ENCODE measurements at places on chromosomes 2 and 18.

GRCh38 chr2:156630579-156631337, 194.6 kb downstream of the GPD2 start:
- no peak for DNase-seq

- no peak for DNase-seq
Measured at GRCh38 chr2:37570773-37571586, 100.5 kb downstream of the CDC42EP3 start.

DNA sequence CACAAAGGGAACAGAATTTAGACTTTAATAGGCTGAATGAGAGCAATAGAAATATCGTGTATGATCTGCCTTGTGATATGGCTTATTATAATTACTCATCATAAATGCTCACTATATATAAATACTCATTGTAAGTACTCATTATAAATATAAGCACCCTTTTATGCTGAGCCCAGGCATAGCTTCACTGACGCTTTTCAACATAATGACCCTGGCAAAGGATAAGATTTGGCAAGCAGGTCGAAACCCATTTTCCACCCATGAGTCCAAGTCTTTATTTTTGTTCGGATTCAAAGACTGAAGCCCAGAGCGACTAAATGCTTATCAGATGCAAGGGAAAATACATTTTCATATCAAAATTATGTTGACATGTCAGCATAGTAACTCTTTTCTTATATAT, 500.4 kb downstream of the SLC4A3 start:
- no peak for DNase-seq

GRCh38 chr2:41869542-41870264, 178.1 kb upstream of the PKDCC start:
- DNase-seq = peak; percentile 49

GRCh38 chr2:177281400-177282180, 17.1 kb upstream of the NFE2L2 start:
- no peak for DNase-seq

DNA sequence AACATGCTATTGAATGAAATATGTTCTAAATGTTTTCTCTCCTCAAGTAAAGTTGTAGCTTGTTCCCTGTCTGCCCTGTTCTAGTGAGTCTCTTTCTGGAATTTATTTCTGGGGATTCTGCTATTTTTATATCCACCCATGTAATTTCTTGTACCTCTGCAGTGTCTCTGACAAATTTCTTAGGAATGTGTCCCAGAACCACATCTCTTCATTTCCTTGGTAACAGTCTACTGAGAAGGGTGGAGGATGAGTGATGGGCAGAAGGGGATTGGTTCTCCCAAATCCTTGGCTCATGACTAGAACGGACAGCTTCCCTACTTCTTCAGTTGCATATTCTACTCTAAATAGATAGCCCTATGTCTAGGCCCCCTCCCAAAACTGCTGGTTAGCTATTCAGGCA, 490.6 kb upstream of the LINC00305 start:
- no peak for DNase-seq

DNA sequence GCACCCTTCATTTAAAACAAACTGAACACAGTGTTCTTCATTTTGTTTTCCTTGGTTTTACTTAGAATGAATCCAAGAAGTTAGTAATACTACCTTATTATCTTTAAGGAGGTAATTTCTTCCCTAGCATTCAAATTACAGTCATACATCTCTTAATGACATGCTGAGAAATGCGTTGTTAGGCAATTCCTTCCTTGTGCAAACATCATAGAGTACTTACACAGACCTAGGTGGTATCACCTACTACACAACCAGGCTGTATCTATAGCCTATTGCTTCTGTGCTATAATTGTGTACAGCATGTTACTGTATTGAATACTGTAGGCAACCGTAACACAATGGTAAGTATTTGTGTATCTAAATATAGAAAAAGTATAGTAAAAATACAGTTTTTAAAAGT, 8.4 kb upstream of the CABYR start:
- DNase-seq = no peak

GRCh38 chr2:101150306-101151145, 656 bp downstream of the TBC1D8 start:
- no peak for DNase-seq

GRCh38 chr2:5845798-5846330, 153.7 kb downstream of the SOX11 start:
- no peak for DNase-seq

DNA sequence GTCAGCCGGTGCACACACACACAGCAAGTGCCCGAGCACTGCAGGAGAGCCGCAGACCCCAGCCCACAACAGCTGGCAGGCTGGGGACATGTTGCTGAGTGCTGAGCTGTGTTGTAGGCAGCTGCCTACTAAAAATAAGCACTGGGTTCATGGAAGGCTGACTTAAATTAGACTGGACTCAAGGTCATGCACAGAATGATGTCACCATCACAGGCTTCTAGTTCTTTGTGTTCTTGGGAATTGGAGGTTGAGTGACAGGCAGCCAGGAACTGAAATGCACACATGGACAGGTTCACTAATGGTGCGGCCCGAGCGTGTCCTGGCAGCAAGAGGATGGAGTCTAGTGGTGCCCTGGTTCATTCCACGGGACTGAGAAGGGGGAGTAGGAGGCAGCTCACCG, 71.3 kb downstream of the VWA3B start:
- no peak for DNase-seq

DNA sequence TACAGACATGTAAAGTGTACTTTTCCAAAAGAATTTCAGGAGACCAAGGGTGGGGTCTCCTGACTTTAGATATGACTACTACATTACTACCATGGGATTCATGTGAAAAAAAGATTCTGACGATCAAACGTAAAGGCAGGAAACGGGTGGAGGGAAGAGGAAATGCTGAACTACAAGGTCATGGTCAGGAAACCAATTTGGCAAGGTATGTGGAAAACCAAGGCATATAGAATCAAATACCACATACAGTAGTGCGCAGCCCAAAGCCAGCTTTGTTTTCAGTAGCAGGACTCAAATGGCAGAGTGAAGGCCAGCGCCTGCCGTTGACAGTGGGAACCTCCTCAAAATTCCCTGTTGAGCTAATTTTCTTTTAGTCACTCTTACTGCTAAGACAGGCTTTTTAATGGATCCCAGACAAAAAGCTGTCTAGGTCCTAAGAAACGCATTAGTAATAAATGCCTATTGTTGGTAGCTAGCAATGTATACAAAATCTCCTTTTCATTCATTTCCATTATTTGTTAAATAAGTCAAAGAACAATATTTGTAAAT, 57.6 kb upstream of the SERTAD2 start:
- no peak for DNase-seq

GRCh38 chr2:195711478-195711877, 54.5 kb downstream of the SLC39A10 start:
- DNase-seq = no peak

- peak; percentile 31 for DNase-seq
Measured at GRCh38 chr18:50559752-50560680, at the start of gene MAPK4. Gene MAPK4, plus strand, starts transcription at chr18:50560087. Its CDS starts 103,872 bp downstream, at chr18:50663959.

DNA sequence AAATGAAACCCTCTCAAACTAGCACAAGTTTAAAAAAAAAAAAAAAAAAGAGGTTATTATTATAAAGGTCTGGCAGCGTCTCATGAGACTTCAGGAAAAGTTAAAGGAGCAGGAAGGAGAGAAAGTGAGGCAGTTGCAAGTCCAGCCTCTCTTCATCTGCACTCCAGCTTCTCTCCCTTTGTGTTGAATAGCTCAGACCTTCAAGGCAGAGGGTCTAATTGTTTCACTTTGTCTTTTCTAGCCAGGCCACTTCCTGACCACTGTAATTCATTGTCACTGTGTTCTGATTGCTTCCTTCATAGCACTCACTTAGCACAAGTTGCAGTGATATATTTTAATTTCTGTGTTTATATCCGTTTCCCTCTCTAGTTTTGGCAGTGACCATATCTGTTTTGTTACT, 99.9 kb downstream of the SPATS2L start:
- DNase-seq = no peak

All from C1 segment of cervical spinal cord (tissue), 14 donors.